Regular cardiac myocyte (primary cell): ENCODE measurements at places on chromosomes 4 and X. TPM values are rescaled to one million over a fixed set of nuclear protein-coding genes. Genes with fewer than 3 reads are reported as not detected.

Gene SLC30A9
- 76.3 and 87.1 TPM in 2 replicates for total RNA-seq

Gene GAGE13
- not detected in 2 replicates for total RNA-seq

Gene RASL11B
- 0.19 and 0.28 TPM in 2 replicates for total RNA-seq

Gene C4orf50
- total RNA-seq: under 0.01 TPM in 1 of 2 replicates, not detected in the other

Gene PLAC1
- under 0.01 TPM in 1 of 2 replicates, not detected in the other for total RNA-seq

Gene MAGT1
- total RNA-seq: 122 and 180 TPM in 2 replicates
